ENCODE measurements at places on chromosomes 11 and 22. TPM values are rescaled to one million over a fixed set of nuclear protein-coding genes. Genes with fewer than 3 reads are reported as not detected.

DNA sequence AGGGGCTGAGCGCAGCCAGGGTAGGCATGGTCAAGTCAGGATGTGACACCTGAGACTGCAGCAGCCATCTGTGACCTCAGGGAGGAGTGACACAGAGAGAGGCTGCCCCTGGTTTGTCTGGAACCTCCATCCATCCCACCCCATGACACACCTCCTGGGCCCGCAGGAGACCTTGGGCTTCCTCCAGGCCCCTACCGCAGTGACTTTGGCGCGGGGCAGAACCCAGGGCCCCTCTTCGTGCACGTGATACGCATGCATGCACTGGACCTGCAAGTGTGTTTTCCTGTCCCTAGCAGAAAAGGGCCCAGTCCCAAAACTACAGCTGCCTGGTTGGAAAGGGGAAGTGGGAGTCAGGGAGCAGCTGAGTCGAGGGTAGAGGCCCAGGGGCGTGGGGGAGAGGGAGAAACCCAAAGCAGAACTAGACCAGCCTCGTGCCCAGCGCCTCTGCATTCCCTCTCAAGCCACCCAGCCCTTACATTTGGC, 7.9 kb upstream of the CYTH4 start:
- DNase-seq, result no peak

DNA sequence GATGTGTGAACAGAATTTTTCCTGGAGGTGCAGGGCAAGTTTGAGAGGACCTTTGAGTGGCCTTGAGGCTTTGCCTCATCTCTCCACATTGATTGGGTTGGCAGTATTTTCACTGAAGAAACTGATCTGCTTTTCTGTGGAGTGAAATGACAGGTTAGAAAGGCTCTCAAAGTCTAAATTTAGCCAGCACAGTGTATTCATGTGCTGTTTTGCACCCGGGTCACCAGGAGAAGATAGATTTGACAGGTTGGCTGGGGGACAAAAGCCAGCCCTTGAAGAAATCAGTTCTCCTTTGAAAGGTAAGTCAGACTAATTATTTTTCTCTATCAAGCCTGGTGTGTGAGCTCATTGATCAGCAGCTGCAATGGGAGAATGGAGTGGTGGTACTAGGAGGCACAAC, 152.9 kb downstream of the DBX1 start:
- no peak for DNase-seq

- no peak for DNase-seq
Measured at GRCh38 chr11:94948070-94948617, 25.2 kb downstream of the CWC15 start.

DNA sequence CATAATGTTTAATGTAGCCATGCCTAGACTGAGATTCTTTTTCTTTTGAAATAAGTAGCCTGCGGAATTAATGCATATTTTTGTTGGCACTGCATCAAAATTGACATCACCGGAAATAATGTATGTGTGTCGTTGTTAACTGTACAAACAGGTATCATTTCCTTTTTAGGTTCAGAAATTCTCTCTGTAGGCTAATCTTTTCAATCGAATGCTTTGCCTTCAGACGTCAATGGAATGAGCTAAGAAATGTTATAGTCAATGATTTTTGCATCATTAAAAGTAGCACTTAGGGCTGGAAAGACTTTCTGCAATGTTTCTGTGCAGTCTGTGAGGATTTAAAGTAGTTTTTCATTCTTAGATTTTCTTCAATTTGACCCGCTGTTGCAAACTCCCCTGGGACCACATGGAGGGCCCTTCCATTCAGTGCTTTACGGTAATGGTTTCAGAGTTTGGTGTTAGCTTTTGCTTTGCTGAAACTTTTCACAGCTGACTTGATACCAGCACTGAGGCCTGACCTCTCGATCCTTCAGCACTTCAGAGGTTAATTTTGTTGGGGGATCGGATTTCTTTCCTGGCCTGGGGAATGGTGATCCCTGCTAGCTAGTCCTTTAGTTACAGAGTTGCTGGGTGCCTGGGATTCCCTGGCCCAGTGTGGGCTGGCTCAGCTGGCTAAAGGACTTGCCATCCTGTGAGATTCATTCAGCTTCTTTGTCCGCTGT, 137.8 kb downstream of the DBX1 start:
- peak; percentile 90 for DNase-seq

DNA sequence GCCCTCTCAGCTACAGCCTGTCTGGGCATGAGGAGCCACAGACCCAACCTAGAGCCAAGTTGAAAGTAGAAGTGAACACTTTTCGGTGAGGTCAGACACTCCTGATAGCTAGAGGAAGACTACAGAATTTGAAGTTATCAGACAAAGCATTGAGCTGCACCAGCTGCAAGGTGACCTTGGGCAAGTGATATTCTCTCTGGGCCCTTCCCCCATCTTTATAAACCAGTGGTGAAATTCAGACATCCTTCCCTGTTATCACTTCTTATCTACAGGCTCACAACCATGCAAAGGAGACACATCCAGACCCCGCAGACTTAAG, 8.0 kb upstream of the PMM1 start:
- no peak for DNase-seq

DNA sequence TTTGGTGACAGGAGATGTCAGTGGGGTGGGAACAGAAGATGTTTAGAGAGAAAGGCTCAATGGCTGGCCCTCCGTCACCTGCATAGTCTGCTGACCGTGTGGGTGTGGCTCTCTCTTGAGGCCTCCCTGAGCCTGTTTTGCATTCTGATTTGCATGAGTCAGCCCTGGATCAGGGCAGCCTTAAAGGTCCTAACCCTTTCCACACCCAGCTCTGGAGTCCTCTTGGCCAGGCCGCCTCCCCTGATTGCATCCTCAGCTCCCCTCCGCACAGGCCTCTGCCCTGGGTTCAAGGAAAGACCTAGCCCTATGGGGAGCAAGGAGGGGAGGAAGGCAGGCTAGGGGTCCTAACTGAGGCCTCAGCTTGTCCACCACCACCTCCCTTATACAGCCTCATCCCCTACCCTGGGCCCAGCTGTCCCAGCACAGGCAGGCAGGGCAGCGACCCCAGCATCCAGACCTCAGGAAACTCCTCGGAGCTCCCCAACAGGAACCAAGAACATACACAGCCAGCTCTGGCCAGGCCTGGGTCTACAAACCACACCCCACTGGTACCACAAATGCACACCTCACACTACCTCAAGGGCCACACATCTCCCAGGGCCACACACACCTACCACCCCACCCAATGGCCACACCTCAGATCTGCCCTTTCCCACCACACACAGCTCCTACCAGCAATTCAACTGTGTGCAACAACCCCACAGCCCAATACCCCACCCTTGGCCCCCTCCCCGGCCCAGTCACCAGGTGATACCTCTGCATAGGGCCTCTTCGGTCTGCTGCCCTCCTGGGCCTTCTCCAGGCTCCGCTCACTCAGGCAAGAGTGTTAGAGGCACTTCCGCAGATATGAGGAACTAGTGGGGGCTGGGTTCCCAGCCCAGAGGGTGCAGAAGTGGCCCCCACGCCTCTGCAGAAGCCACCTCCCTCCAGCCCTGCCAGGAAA, 13.7 kb downstream of the ARAP1 start:
- no peak for DNase-seq

- no peak for DNase-seq
Measured at GRCh38 chr22:20567993-20568417, 60.6 kb downstream of the MED15 start.

GRCh38 chr11:70583781-70584218, 185.5 kb downstream of the CTTN start:
- no peak for DNase-seq

DNA sequence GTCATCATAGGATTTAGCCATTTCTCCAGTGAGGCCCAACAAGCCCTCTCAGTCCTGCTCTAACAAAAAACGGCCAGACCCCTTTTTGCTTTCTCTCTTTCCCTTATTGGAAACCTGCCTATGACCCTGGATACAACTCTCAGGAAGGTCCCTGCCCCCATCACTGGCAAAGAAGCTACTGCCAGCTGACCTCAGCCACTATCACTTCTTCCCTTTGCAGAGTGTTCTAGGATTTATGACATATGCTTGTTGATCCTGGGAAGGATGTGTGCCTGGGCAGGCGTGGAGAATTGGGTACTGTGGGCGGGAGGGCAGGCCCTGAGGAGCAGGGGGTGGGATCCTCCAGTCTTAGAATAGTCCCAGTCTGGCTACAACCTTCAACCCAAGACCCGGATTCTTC, 7.5 kb downstream of the PGAP2 start:
- no peak for DNase-seq

DNA sequence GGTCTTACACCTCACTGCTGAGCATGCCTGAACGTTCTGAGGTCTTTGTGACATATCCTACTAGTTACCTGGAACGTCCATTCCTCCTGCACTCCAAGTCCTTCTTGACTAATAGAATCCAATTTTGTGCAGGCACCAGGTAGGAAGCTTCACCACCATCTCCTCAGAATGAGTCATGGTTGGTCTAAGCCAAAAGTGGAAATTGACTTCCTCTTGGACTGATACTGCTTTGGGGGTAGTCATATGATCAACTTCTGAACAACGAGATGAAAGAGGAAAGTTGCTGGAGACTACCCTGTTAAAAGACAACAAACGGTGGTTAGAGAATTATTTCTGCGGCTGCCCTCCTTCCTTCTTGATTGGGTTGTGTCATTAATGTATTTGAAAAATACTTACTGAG, 374.2 kb upstream of the LARGE1 start:
- DNase-seq, result no peak

- no peak for DNase-seq
Measured at GRCh38 chr11:60879971-60880588, 12.7 kb downstream of the ZP1 start.

DNA sequence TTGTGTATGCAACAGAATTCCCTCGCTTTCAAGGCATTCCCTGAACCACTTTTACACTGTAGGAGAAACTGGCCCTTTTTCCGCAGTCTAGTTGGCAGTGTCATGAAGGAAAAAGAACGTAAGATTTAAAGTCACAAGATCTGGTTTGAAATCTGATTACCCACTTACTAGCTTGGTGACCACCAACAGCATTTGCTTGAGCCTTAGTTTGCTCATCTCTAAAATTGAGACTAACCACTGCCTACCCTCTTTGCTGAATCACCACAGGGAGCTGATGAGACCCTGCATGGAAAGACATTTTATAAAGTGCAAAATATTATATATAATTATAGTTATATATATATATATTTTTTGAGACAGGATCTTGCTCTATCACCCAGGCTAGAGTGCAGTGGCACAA, 39.4 kb downstream of the SYTL2 start:
- DNase-seq, result no peak

DNA sequence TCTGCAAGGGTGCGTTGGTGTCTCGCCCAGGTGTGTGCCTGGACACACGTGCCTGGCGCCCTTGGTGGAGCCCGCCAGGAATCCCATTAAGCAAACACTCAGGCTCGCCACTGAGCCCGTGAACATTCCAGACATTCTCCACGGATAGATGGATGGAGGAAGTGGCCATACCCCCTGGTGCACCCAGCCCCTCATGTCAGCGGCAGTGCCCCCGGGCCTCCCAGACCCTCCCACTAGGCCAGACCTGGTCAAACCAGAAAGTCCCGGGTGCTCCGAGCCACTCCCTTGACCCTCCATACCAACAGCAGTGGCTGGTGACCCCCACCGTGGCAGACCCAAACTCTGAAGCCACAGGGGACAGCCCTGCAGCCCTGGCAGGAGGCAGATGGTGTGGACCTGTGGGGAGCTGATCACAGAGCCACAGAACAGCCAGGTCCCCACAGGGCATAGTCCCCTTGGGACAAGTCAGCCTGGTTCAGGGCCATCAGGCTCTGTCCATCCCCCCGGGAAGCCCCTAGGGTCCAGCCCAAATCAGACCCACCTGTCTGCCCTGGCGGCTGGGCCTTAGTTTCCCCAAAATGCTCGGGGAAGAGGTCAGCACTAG, 1.9 kb downstream of the EPS8L2 start:
- no peak for DNase-seq

- no peak for DNase-seq
Measured at GRCh38 chr11:128424851-128425285, 162.5 kb downstream of the ETS1 start.

GRCh38 chr11:45444796-45445195, 158.7 kb upstream of the SYT13 start:
- no peak for DNase-seq

DNA sequence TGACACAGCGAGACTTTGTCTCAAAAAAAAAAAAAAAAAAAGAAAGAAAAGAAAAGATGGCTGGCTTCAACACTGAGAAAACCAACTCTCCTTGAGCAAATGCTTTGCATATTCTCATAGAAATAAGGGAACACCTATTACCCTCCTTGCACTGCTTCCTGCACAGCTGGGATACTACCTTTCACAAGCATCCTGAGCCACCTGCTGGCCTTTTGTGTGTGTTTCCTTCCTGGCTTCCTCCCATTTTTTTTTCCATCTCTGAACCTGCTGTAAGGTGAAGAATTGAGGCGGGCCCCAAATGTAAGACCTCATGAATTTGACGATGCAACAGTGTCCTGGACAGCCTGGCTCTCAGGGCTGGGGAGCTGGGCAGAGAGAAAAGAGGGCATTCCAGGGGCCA, 1.9 kb upstream of the RFPL3 start:
- DNase-seq, result no peak

- no peak for DNase-seq
Measured at GRCh38 chr11:126166413-126166812, 45.0 kb downstream of the RPUSD4 start.

DNA sequence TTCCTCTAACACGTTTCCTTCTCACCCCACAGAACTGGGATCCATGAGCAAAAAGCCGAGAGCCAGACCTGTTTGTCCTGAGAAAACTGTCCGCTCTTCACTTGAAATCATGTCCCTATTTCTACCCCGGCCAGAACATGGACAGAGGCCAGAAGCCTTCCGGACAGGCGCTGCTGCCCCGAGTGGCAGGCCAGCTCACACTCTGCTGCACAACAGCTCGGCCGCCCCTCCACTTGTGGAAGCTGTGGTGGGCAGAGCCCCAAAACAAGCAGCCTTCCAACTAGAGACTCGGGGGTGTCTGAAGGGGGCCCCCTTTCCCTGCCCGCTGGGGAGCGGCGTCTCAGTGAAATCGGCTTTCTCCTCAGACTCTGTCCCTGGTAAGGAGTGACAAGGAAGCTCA, 24.0 kb downstream of the CD5 start:
- DNase-seq, result no peak

DERL3 gene
- 3.2 TPM for polyA plus RNA-seq

DMC1 gene
- 8.1 TPM for polyA plus RNA-seq

BAIAP2L2 gene
- polyA plus RNA-seq, result 8.5 TPM

RAD9A gene
- 29.6 TPM for polyA plus RNA-seq

TREH gene
- polyA plus RNA-seq, result 2.0 TPM

HEPN1 gene
- polyA plus RNA-seq, result 1.7 TPM

SPTBN2 gene
- 51.5 TPM for polyA plus RNA-seq

VPREB1 gene
- polyA plus RNA-seq, result not detected

GPHA2 gene
- polyA plus RNA-seq, result 2.6 TPM

Measured in left kidney (tissue), 8 donors.